ENCODE measurements at places on chromosomes 5 and 9.

GRCh38 chr9:136031741-136032730 lies 63.1 kb downstream of the NACC2 start:
- DNase-seq: no peak

GRCh38 chr5:6542421-6543345 lies 90.2 kb downstream of the NSUN2 start:
- DNase-seq: no peak

DNA sequence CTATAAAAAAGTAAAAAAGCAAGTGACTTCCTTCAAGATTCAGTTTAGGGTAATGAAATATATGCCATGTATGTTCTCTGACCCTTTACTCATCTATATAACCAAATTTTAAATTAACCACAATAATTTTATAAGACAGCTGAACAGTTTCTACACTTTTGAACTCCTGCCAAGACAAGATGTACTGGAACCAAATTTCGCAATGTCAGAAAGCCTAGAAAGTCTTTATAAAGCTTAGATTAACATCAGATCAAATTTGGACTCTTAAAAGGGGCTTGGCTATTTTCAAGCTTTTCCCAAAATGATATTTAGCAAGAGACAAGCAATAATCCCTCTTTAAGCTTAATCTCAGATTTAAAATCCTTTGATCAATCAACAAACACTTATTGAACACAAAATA lies 362.6 kb downstream of the PTPRD start:
- no peak for DNase-seq

DNA sequence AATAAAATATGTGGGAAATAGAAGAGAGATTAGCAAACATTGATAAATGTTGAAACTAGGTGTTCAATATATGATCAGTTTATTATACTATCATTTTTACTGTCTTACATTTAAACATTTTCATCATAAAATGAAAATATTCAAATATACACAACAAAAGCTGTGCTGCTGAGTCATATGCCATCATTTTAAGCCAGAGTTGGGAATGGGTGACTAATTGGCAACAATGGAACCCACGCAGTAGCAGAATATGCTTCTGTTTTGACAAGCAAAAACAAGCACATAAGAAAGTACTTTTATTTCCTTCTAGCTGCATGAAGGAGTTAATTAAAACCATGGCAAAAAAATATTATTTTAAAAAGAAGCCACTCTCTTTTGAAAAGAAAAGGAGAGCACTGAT lies 340.0 kb upstream of the EDIL3 start:
- no peak for DNase-seq

DNA sequence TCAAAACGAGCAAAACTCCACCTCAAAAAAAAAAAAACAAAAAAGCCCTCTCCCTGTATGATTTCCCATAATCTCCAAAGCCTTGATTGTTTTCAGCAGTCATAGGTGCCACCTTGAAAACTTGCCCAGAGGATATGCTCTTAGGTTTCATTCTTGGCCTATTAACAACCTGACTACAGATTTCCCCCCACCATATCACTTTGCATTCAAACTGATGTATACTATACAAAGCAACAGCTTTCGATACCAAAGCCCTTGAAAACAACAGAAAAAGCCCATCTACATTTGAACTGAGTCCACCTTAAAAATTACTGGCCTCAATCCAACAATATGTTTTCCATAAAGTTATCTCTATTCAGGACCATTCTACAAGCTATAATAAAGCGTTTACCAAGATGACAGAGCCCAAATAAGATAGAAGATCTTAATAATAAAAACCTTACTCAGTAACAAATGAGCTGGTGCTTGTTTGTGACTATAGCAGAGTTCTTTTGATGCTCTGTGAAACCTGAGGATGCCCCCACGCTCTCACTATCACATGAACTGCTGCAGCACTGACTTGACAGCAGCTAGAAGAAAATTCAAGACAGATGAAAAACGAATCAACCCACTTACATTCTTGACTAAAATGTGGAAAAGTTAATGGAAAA lies 44.4 kb downstream of the FNBP1 start:
- no peak for DNase-seq

All from NCI-H1092 treated with DMSO at 0.1 percent for 48 hours (cell line).